ENCODE measurements at places on chromosomes 7 and 10.

GRCh38 chr7:42253316-42253715 is 16.3 kb upstream of the GLI3 start:
- DNase-seq: no peak

DNA sequence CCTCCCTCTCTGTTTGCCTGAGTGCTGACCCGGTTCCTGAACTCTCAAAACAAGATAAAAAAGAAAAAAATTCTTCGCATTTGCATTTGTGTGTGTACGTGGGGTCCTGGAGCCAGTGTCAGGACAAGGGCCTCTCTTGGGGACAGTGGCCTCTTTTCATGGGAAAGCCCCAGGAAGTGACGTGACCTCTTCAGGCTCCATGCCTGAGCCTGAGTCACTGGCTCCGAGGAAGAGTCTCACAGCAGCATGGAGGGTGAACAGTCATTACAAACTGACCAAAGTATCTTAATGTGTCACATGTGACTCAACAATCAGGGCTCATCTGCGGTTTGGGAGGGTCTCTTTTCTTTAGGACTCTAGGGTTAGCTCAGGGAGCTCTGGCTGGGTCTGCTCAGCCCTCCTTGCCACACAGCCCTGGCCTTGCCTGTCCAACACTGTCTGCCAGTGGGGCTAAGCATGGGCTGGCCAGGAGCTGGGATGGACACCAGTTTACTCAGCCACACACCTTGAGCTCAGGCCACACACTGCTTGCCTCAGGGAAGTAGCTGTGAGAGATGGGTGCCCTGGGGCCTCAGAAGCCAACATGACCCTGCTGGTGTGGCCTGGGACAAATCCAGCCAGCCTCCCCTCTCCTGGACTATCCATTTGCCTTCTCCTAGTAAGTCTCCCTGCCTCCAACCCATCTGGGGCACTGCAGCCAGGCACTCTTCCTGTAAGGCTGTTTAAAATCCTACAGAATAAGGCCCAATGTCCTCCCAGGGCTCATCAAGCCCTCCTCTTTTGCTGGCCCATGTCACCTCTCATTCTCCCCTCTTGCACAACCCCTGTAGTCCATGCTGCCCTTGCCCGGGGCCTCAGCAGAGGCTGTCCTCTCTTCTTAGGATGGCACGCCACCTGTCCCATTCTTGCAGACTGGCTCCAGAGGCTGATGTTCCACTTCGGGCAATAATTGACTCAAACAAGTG is 10.5 kb downstream of the TMEM273 start:
- DNase-seq: peak; percentile 24

- no peak for DNase-seq
Measured at GRCh38 chr7:45592230-45592991, 18.2 kb downstream of the ADCY1 start.

DNA sequence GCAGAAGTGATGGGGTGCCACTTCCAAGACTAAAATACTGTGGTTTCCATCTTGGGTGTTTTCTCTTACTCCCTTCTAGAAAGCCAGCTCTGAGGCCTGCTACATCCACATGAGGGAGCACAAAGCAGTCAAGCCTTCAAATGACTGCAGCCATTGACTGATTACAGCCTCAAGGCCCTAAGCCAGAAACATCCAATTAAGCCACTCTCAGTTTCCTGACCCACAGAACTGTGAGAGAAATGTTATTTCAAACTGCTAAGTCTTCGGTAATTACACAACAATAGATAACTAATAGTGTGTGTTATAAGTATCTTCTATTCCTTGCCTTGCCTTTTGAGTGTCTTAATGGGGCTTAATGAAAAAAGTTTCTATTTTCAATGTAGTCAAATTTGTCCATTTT is 24.8 kb downstream of the BRAF start:
- no peak for DNase-seq

GRCh38 chr7:91355695-91356435 is 91.6 kb downstream of the FZD1 start:
- DNase-seq: no peak

DNA sequence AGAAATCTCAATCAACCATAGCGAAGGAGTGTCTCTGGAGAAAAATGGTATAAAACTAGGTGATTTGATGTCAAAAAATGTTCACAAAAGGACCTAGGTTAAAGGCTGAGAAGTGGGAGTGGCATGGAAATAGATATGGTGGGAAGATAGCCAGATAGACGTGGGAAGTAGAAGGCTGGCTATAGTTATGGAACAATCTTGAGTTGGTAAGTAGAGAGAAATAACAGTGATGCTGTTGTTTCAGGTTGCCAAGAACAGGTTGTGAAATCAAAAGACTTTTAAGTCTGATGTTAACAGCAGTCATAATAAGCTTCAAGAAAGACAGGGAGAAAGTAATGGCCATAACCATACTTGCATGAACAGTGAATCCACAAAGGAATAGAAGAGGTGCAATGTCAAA is 106.1 kb upstream of the RSU1 start:
- no peak for DNase-seq

DNA sequence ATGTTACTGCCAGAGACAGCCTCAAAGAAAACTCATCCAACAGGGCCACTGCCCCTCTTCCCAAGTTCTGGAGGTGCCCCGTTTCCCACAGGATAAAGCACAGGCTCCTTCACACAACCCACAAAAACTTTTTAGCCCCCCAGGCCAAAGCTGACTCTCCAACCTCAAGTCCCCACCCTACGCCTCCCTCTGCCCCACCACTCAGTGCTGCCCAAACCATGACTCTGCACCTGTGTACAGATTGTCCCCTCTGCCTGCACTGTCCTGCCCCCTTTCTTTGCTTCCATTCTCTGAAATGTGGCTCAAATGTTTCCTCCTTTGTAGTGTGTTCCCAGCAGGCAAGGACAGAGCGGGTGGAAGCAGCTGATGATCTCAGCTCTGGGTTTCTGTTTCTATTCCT is 284.0 kb downstream of the GRID1 start:
- no peak for DNase-seq

- DNase-seq: no peak
Measured at GRCh38 chr7:33410266-33410665, 280.9 kb downstream of the BBS9 start.

DNA sequence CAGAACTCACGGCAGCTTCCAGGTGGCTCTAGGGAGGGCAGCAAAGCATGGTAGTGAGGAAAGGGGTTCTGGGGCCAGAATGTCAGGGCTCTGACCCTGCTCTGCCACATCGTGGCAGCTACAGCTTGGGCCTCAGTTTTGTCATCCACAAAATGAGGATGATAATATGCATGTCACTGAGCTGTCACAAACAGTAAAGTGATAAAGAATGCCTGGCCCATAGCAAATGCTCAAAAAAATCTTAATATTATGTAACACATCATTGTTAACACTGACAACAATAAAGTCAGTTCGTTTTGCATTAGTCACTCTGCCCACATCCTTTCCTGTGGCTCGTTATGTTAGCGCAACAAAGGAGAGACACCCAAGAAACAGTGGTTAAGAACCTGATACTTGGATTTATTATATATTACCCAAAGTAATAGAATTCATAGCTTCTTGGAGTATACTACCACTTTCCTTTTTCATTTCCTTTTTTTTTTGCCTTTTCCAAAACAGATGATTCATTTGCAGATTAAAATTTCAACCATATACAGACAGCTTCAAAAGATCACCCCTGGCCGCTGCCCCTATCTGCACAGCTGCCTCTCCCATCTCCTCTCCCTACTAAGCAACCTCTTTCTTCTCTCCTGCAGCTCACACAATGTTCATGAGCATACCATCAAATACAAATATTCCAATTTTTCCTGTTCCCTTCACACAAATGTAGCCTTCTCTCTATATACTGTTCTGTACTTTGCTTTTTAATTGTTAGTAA is 45.5 kb upstream of the DDC start:
- peak; percentile 78 for DNase-seq

- peak; percentile 22 for DNase-seq
Measured at GRCh38 chr7:87797798-87798403, 78.3 kb downstream of the SLC25A40 start.

- DNase-seq: no peak
Measured at GRCh38 chr10:6701289-6701688, 121.2 kb upstream of the PRKCQ start.

- DNase-seq: no peak
Measured at GRCh38 chr10:28302012-28302637, 739 bp downstream of the MPP7 start.

DNA sequence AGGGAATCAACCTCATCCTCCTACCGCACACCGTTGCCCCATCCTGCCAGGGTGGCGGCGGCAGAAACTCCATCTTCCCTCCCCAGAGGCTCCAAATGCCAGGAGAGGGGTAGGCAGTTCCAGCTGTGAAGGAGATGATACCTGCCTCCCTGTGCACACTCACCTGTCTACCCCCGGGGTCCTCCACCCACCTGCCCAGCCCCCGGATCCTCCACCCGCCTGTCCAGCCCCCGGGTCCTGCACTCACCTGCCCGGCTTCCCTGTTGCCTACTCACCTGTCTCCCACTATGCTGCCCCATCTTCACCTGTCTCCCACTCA is 13.4 kb upstream of the DNAAF5 start:
- no peak for DNase-seq

DNA sequence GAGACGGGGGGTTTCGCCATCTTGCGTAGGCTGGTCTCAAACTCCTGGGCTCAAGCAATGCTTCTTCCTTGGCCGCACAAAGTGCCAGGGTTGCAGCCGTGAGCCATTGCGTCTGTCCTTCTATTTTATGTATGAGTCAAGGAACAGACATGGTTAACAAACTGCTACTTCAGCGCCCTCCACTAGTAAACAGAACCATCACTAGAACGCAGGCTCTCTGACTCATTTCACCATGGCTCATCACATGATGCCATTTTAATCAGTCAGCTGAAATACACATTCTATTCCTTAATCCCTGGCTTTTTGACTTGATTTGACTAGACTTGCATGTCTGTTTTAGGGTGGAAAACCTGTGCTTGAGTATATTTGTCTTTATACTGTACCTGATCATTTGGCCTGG is 41.3 kb downstream of the CELF2 start:
- DNase-seq: no peak

DNA sequence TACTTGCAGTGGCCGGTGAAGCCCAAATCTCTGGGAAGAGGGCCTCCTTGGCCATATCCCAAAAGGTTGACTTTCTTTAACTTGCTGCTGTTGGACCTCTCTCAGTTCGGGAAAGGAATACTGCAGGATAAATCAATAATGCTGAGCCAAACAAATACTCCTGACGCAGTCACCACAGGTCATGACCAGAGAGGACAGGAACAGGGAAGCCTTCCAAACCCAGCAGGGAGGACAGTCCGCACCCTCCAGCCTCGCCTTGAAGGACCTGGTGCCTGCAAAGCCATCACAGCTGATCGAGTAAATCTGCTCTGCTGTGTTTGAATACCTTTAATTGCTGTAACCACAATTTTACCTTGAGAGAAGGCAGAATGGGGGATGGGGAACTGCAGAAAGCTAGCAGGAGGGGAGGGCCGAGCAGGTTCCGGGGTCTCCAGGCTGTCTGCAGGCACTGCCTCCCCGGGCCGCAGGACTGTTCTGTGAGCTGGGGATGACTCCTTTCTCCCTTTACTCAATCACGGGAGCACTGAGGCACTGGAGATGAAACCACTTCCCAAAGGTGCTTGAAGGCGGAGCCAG is 20.8 kb upstream of the INSIG1 start:
- DNase-seq: no peak

- DNase-seq: no peak
Measured at GRCh38 chr7:99381664-99382075, 7.1 kb downstream of the ARPC1B start.

DNA sequence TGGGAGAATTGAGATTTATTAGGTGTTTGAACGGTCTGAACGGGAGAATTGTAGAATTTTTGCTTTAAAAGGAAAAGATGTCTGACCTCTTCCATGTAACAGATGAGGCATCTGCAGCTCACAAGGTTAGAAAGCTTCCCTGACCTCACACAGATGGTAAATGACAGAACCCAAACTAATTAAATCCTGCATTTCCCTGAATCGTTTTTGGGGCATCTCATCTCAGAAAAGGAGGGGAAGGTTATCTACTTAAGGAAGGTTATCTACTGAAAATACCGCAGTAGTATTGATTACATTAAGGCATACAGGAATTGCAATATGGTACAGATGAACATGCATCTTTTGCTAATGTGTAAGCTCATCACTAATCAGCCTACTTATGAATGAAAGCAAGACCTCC is 278.3 kb downstream of the CCDC3 start:
- DNase-seq: no peak

DNA sequence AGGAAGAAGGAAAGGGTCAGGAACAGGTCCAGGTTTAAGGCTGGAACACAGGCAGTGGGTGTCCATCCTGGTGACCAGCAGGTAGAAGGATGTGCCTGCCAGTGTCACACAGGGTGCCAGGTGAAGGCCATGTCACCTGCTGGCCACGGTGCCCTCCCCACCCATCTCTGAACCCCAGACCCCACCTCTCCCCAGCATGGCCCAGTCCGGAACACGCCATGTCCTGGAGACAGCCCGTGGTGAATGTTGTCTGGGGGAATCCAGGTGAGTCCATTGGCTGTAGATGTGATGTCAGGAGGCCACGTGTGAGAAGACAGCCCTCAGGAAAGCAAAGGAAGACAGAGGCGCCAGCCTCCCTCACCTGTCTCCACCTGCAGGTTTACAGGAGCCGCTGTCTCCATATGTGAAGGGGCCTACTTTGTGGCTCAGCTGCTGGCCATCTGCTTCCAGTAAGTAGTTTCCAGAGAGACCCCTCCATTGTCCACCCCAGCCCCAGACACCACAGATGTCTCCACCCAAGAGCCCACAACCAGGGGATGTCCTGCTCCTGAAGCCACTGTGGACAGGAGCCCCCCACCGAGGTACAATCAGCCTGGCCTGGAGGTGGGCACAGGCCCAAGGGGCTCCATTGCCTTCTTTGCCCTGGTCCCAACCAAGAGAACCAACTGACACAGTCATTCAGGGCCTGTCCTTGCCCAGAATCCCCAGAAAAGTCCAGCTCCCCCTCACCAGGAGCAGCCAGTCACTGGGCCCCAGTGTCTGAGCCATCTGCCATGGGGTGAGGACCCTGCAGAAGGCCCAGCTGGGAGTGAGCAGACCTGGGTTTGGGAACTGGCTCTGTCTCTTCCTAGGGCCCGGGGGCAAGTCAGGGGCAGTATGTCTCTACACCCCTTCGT is 20.7 kb downstream of the TMEM72 start:
- no peak for DNase-seq

DNA sequence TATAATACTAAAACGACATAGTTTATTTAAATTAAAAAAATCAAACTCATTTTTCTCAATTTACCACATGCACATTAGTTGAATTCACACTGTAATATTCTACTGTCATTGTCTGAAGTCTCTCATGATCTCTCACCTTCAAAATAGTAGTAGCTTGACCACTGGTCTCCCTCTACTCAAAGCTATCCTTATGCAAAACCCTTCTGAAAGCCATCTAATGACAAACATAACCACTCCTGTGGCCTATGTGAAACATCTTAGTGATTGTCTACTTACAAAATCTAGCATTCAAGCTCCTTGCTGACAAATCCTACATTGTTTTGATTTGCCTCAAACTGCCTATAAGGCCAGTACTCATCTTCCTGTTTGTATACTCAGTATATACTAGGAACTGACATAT is 606.0 kb upstream of the GHITM start:
- DNase-seq: no peak

DNA sequence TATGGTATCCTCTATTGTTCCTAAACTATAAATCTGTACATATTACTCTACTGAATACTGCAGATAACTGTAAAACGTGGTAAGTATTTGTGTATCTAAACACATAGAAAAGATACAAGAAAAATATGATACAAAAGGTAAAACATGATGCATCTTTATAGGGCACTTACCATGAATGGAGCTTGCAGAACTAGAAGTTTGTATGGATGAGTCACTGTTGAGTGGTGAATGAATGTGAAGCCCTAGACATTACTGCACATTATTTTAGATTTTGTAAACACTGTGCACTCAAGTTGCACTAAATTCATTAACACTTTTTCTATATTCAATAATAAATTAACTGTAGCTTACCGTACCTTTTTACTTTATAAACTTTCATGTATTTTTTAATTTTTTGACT is 357.5 kb downstream of the ZWINT start:
- no peak for DNase-seq
